NCI-H187 (cell line): ENCODE measurements at places on chromosomes 2 and 18.
A peak's percentile ranks its signal among the peaks of the same experiment; 100 is the strongest.

DNA sequence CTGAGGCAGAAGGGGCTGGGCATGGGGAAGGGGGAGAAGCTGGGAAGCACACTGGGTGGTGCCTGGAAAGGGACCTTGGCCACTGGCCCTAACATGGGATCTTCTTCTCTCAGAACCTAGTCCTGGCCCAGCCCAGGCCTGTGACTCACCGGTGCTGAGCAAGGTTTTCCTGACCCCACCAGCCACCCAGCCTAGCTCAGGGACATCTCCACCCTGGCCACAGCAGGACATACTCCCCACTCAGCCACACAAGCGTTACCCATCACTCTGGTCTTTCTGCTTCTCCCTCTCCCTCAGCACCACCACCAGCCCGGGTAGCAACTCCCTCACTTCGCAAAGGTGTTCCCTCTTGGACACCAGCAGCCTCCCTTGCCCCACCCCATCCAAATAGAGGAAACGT is 22.8 kb downstream of the TNS1 start:
- no peak for DNase-seq

DNA sequence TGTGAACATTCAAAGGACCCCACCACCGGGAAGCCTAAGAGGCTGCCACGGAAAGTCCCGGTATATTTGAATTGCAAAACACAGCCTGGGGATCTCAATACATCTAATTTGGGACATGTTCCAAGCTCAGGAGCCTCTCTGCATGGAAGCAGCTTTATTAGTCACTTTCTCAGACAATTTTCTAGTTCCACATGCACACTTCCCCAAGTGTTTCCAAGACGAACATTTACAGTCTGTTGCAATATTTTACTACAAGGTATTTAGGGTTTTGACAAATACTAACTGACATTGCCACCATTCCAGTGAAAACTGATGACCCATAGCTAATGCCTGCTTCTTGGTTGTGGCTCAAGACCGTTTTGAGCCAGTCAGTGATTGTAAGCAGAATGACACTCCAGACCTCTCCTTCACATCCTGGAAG is 145.3 kb downstream of the NCKAP5 start:
- no peak for DNase-seq

GRCh38 chr2:222673273-222673672 is 1.8 kb downstream of the MOGAT1 start:
- DNase-seq, result no peak

- DNase-seq, result no peak
These were observed 223.1 kb upstream of the FBXO11 start for GRCh38 chr2:48129293-48129950.

- no peak for DNase-seq
These were observed 141.6 kb downstream of the SLC8A1 start for GRCh38 chr2:40310303-40310702.

- no peak for DNase-seq
These were observed 65.7 kb upstream of the DARS1 start for GRCh38 chr2:136051001-136051724.

DNA sequence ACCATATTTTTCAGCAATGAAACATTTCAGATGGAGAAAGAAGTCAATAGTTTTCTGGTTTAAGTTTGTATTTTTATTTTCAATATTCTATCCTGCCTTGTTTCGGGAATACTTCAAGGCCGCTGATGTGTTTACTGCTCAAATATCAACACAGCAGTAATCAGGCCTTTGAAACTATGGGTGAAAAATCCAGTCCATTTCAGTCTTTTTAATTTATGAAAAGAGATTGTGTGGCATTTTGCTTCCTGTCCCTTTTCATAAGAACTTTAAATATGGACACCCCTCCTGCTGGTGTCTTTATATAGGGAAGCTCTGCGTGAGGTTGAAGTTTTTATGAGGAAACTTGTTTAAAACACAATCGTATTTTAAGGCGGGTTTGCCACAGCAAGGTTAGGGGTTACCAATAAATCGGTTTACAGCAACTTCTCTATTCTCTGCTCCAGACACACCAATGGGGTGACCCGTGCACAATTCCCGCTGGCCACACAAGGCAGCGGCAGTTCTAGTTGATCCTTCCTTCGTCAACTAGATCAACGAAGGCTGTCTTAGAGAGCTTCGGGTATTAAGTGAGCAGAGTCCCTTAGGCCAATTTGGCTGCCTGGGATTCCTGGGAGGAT is 1.2 kb upstream of the TANC1 start:
- DNase-seq, result no peak

GRCh38 chr18:56240405-56240804 is 398.0 kb downstream of the TXNL1 start:
- no peak for DNase-seq

DNA sequence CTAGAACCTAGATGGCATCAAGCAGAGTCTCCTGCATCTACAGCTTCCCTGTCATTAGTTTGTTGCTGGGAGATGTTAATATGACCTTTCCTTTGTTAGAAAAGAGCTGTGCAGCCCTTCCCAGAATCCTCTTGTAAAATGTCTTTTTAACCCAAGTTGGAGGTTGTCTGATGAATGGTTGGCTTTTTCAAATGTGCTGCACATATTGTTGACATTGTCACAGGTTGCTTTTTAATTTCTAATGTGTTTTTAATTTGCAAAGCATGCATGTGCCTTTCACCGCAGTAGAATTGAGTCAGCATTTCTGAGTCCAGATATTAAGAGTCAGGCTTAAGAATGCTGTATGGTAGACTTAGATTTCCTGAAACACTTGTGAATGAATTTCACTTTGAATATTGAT is 120.8 kb downstream of the GREB1L start:
- DNase-seq, result no peak

DNA sequence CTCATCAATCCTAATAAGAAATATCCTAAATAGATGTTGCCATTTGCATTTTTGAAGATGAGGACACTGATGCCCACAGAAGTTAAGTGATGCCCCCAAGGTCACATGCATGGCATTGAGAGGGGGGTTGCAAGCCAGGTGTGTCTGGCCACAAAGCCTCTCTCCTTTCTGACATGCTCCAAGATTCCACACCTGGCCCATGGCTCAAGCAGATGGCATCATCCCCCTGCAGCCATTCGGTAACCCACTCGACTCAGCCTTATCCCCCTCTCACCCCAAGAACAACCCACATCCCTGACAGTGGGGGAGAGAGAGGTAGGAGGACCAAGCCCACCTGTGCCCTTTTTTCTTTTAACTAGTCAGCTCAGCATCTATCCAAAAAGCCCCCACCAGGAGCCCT is 16.5 kb upstream of the TEX51 start:
- DNase-seq, result no peak

GRCh38 chr2:20551945-20552328 is 99.0 kb downstream of the HS1BP3 start:
- no peak for DNase-seq

DNA sequence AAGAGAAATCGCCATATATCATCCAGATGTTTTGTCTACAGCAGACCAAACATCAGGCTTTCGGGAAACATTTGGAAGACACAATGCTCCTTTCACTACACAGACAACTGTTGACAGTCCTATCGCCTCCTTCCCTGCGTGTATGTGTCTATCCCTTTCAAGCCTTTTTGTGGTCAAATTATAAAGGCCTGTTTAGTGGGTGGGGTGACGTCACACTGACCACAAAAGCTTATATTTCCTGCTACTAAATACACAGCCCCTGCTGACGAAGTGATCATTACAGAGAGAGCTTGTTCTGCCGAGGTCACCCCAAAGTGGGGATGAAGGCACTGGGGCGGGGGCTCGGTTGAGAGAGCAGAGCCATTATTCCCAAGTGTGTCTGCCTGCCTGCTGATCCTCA is 302.7 kb upstream of the TNP1 start:
- DNase-seq, result peak; percentile 23

- DNase-seq, result no peak
These were observed 47.6 kb downstream of the STK17B start for GRCh38 chr2:196123679-196124373.

GRCh38 chr18:57802213-57803102 is 657 bp downstream of the ATP8B1 start:
- DNase-seq, result no peak

GRCh38 chr2:189819297-189819704 is 35.1 kb downstream of the PMS1 start:
- no peak for DNase-seq

DNA sequence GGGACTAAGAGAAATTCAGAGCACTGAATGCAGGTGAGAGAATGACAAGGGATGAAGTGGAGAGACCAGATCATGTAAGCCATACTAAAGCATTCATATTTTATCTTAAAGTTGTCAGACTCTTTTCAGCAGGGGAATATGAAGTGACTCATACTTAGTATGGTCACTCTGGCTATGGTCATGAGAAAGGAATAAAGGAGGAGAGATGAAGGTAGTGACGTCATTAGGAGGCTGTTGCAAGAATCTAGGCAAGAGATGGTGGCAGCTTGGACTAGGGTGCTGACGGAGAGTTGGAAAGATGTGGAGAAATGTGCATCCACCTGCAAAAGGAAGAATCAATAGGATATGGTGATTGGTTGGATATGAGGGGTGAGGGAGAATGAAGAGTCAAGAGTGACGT is 203.2 kb upstream of the ACVR2A start:
- no peak for DNase-seq

DNA sequence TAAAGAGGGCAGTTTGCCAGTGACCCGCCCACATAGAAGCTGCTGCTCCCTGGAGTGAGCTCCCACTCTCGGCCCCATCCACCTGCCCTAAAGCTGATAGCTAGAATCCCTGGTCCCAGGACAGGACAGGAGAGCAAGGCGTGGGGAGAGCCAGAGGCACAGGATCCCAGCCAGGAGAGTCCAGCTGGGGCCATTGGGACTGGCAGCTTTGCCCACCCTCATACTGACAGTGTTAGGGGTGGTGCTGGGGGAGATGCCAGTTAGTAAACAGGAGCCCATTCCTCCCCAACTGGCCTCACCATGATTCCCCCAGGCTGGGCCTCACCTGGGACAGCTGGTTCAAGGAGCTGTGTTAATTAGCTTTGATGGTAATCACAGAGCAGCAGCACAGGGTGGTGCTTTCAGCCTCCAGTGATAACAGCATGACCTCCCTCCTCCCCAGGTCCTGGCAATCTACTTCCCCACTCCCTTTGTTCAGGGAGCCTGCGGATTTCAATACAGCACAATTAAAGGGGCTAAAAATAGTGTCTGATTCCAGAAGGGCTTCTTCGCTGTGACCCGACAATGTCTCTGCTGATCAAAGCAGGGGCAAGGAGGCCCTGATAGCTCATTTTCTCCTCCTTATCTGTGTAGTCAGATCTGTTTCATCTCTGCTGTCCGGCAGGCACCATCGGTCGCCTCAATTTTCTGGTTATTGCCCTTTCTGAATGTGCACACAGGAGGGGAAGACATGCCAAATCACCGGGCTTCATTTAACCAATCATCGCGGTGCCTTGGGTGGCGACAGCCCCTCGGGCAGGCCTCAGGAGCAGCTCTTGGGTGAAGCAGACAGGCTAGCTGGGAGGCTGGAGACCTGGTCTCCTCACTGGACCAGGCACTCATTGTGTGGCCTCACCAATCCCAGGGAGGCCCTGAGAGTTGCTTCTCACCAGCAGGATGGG is 119.9 kb upstream of the TEX51 start:
- DNase-seq, result no peak

DNA sequence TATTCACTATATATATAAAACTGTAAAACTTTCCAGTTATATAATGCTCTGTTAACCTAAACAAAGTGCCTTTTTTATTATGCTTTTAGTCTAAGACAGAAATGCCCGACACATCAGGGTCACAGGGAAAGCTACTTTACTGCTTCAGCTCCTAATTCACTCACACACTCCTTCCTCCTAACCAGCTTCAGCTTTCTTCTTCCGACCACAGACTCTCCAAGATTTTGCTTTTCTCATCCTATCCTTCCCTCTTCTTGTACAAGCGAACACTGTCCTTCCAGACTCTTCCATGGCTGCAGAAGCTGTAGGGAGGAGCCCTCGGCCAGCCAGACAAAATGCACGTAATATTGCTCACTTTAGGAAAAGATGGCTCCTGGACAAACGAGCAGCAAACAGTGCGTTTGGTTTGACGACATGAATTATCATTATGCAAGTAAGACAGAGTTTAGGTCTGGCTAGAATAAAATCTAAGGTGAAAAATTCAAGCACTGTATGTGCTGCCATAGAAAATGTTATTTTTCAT is 47.5 kb upstream of the HNRNPA3 start:
- no peak for DNase-seq

DNA sequence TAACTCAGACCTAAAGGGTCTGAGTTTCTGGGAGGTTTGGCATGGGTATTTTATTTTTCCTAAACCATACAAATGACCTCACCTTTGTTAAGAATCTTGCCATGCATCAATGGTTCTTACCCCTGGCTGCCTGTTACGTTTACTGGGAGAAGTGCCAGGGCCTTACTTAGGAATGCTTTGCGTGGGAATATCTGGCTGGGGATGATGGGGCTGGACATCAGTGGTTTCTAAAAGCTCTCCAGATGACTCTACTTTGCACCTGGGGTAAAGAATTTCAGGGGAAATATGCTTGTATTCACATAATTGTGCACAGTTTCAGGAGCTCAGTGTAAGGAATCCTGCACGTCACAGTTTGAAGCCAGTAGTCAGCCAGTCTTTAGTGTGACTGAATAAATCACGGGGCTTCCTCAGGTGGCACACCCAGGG is 18.2 kb upstream of the DAW1 start:
- no peak for DNase-seq

- DNase-seq, result no peak
These were observed 99.4 kb upstream of the RND3 start for GRCh38 chr2:150586858-150587257.

DNA sequence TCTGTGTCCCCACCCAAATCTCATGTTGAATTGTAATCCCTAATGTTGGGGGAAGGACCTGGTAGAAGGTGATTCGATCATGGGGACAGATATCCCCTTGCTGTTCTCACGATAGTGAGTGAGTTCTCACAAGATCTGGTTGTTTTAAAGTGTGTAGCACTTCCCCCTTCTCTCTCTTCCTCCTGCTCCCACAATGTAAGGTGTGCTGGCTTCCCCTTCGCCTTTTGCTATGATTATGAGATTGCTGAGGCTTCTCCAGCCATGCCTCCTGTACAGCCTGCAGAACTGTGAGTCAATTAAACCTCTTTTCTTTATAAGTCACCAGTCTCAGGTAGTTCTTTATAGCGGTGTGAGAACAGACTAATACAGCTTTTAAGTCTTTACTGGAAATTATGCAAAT is 193.3 kb upstream of the RBBP8 start:
- DNase-seq, result no peak

DNA sequence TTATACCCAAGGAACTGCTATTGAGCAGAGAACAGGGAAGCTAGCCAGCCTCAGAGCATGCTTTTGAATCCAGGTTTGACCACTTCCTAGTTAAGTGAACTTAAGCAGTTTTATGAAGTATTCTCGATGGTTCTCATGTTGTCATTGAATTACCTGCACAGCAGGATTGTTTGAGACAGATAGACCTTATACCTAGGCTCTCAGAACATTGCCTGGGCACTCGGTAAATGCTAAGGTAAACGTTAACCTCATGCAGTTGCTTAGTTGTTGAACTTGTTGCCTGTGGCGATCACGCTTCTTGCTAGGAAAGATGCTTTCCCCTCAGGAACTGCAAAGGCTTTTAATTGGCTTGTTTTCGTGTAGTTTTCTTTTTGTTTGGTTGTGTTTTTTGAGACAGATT is 34.0 kb upstream of the CHMP1B start:
- no peak for DNase-seq
